GM23248 (cell line): ENCODE measurements at places on chromosomes 5 and 9. TPM values are rescaled to one million over a fixed set of nuclear protein-coding genes. Genes with fewer than 3 reads are reported as not detected.

SLC25A2 gene
- total RNA-seq = not detected in 2 replicates

TMEM174 gene
- total RNA-seq = not detected in 2 replicates

CCNJL gene
- 0.43 TPM in 1 of 2 replicates, not detected in the other for total RNA-seq

CNTFR gene
- total RNA-seq = not detected in 2 replicates

DIRAS2 gene
- not detected in 2 replicates for total RNA-seq

DNA sequence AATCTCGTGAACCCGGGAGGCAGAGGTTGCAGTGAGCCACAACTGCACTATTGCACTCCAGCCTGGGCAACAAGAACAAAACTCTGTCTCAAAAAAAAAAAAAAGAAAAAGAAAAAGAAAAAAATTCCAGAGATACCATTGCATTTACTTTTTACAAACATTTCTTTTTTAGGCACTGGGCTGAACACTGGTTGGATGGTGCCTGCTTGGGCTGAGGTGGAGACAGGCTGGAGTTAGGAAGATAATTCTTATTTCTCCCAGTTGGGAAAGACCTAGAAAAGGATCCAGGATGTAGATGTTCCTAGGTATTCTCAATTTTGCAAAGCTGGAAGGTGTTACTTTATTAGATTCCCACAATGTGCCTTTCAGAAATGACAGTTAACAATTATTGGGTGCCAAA lies 49.9 kb upstream of the JMY start:
- no peaks in the 10 kb centered on the region for H3K36me3 ChIP-seq
- H3K4me1 ChIP-seq = peaks cover 20% of the 10 kb centered on the region
- no peaks in the 10 kb centered on the region for H3K27me3 ChIP-seq

DNA sequence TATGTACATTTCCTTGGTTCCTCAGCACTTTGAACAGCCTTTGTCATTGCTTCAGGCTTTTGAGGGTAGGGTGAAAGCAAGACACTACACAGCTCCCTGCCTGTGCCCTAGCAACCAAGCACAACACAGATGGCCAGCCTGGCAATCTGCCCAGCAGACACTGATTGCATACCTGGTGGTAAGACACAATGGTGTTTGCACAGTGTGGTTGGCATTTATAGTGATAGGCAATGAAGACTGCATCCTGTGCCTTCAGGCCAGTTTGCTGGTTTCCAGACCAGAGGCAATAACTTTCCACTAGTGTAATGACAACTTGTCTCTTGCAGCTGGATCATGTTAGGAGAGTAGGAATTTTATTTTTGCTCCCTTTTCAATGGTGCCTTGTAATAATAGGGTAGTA lies 144.5 kb upstream of the TNC start:
- H3K36me3 ChIP-seq = no peaks in the 10 kb centered on the region
- peak overlapping the region; percentile 65 for H3K27ac ChIP-seq
- no peak overlapping the region for H3K4me3 ChIP-seq
- no peaks in the 10 kb centered on the region for H3K27me3 ChIP-seq
- DNase-seq = peak; percentile 69

DNA sequence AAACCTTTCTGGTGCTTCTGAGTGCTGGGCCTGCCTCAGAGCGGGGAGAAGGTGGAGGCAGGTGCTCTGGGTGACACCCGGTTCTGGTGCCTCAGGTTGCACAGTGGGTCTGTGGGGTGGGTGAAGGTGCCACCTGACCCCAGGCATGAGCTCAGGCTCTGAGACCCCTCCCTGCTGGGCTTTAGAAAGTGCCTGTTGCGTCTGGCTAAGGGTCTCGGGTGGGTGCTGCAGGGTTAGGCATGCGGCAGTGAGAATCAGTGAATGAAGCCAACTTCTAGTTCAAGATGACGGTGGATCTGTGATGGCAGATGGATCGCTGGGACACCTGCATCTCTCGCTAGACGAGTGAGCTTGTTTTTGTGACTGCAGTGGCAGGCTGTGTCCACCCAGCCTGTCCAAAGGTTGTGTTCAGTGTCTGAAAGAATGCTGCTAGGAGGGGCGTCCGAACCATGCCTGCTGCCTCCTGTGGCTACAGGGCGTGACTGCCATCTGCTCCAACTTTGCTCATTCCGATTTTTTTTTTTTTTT lies 5.0 kb downstream of the SQSTM1 start:
- peak; percentile 41 for DNase-seq
- H3K4me1 ChIP-seq = peaks cover 13% of the 10 kb centered on the region
- no peak overlapping the region for H3K27ac ChIP-seq
- H3K27me3 ChIP-seq = no peaks in the 10 kb centered on the region
- H3K4me3 ChIP-seq = no peak overlapping the region
- peaks cover 52% of the 10 kb centered on the region for H3K36me3 ChIP-seq

GRCh38 chr5:14411216-14411615 lies 170.4 kb upstream of the OTULINL start:
- no peak for DNase-seq
- H3K4me1 ChIP-seq = peaks cover 57% of the 10 kb centered on the region
- no peaks in the 10 kb centered on the region for H3K27me3 ChIP-seq

GRCh38 chr9:127351182-127352166 lies 45.5 kb upstream of the SLC2A8 start:
- H3K4me3 ChIP-seq = no peak overlapping the region
- H3K27me3 ChIP-seq = peaks cover 5% of the 10 kb centered on the region; the same call in 1 of the 2 replicates
- H3K4me1 ChIP-seq = no peaks in the 10 kb centered on the region
- no peak for DNase-seq
- H3K36me3 ChIP-seq = no peaks in the 10 kb centered on the region

- H3K36me3 ChIP-seq = no peaks in the 10 kb centered on the region
- no peak for DNase-seq
- H3K27ac ChIP-seq = no peak overlapping the region
Measured at GRCh38 chr5:161663431-161663830, 22.1 kb upstream of the GABRA6 start.

DNA sequence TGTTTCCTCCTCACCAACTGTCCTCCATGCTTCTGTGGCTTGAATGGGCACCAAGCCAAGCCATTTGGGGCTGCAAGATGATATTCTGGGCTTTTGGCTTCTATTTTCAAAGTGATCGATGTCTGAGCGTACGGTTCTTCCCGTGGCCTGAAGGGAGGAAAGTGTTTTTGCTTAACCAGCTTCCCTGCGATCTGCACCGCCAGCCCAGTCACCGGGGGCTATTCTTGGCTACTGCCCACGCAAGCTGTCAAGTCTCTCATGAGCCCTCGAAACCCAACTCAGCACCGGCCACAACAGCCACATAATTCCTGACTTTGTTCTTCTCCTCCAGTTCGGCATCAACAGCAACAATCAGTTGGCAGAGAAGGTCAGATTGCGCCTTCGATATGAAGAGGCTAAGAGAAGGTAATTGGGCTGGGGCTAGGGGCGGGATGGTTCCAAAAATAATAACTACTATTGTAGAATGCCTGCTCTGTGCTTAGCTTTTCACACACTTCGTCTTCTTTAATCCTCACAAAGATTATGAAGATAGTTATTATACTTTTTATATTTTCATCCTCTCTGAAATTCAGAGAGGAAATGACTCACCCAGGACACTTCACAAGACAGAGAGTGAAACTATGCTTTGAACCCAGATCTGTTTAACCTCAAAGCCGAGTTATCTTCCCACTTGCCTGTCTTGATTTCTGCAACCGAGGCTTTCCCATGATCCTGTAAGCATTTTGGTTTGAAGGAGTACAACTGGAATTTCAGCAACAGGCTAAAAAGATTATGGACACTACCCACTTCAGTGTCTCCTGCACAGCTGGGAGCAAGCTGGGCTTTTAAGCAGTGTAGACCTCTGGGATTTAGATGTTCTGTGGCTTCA lies 76.4 kb upstream of the RARS1 start:
- no peaks in the 10 kb centered on the region for H3K36me3 ChIP-seq
- peaks cover 18% of the 10 kb centered on the region for H3K4me1 ChIP-seq
- 0 out of 2 replicates have a peak overlapping the region, but pooled peaks have one; percentile 8 for H3K27ac ChIP-seq
- peak overlapping the region; percentile 2; the same call in 1 of the 2 replicates for H3K4me3 ChIP-seq
- no peaks in the 10 kb centered on the region for H3K27me3 ChIP-seq

- H3K27me3 ChIP-seq = no peaks in the 10 kb centered on the region
- no peak for DNase-seq
- no peak overlapping the region for H3K27ac ChIP-seq
- H3K36me3 ChIP-seq = no peaks in the 10 kb centered on the region
- H3K4me3 ChIP-seq = no peak overlapping the region
Measured at GRCh38 chr9:126504977-126505455, 108.7 kb upstream of the LMX1B start.
